AML-193 (cell line): ENCODE measurements at places on chromosomes 11 and 22.

DNA sequence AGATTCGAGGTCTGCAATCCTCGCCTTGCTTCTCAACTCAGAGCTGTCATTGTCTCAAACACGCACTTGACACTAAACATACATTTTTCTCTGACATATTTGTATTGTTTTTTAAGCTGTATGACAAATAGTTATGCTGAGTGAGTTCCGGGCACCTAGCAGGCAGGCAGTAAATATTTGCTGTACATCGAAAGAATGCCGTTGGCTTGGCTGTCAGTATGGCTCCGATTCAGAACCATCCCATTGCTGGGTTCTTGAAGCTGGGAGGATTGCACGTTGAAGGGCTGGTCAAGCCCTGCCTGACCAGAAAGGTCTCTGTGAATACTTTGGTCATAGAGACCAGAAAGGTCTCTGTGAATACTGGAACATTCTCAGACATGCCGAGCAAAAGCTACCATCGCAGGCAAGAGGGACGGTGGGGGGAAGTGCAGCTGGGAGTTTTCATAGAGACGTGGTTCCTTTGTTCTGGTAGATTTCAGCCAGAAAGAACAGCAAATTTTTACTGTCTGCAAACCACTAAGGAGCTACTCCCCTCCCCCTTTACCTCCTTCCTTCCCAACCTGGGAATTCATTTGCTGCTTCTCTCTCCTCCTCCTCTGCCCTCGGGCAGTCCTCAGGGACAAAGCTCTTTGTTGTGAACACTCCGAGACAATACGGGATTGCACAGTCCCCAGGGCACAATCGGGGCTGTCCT lies 202.2 kb upstream of the SORL1-AS1 start:
- DNase-seq = no peak

DNA sequence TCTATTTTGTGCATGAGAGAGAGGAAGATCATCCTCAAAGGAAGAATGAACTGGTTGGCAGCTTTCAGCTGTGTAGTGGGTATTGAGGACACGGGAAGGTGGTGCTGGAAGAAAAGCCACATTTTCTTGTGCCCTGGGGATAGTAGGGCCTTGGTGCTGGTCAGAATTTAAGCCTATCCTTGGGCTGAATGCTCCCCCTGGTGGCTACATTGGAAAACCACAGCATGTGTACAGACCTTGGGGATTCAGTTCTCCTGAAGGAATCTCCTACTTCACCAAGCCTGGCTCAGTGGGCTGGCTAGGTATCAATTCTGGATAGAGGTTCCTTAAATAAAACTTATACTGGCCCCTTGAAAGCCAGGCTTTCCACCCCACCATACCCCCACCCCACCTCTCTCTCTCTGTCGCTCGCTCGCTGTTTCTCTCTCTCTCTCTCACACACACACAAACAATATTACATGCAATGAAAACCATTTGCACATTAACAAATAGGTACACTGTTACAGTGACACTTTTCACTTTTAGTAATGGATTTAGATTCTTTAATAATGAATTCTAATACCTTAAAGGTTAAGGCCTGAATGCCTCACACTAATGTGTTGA lies 2.8 kb upstream of the OR51M1 start:
- DNase-seq = peak; percentile 32

DNA sequence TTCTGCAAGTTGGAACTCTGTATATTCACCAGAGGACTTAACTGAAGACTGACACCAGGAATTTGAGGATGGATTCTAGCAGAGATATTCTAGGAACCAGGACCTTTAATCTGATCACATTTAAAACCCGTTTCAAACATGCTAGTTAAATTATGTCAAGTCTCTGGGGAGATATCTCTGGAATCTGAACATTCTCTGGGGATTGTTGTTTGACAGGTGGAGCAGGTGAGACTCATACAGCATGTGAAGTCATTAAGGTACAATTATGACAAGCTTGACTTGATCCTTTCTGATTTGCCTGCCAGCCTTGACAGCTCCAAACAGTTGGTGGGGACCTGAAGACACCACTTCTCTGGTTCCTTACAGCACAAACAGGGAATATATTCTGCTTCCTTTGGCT lies 100.3 kb downstream of the FAT3 start:
- no peak for DNase-seq

- no peak for DNase-seq
Measured at GRCh38 chr11:95674657-95675358, 114.8 kb downstream of the FAM76B start.

DNA sequence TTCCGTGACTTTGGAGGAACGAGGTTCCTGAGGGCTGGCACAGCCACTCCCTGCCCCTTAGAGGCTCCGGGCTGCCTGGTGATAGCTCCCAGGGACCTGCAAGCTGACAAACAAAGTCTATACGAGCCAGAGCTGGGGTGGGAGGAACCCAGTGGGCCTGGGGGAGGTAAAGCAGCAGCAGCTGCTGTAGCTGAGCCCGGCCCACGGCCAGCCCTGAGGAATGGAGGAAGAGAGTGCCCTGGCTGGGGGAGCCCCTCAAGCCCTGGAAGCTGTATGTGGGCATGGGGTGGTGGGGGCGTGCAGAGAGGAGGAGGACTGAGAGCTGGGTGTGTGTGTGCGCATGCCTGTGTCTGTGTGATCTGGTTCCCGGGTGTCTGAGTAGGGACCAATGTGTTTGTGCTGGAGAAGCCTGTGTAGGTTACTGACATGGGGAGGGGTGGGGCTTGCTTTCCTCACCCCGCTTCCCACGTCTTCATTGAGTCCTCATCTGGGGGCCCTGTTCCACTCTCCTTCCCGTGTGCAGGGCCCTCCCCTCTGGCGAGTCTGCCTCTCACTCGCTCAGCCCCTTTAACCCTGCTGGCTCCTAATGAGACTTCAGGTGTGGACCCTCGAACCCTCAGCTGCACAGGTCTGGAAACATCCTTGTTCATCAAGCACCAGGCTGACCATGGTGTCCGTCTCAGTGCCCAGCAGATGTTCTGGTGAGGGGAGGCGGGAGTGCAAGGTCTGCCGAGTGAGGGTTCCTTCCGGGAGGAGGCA lies 10.8 kb downstream of the ST3GAL4 start:
- DNase-seq = no peak

DNA sequence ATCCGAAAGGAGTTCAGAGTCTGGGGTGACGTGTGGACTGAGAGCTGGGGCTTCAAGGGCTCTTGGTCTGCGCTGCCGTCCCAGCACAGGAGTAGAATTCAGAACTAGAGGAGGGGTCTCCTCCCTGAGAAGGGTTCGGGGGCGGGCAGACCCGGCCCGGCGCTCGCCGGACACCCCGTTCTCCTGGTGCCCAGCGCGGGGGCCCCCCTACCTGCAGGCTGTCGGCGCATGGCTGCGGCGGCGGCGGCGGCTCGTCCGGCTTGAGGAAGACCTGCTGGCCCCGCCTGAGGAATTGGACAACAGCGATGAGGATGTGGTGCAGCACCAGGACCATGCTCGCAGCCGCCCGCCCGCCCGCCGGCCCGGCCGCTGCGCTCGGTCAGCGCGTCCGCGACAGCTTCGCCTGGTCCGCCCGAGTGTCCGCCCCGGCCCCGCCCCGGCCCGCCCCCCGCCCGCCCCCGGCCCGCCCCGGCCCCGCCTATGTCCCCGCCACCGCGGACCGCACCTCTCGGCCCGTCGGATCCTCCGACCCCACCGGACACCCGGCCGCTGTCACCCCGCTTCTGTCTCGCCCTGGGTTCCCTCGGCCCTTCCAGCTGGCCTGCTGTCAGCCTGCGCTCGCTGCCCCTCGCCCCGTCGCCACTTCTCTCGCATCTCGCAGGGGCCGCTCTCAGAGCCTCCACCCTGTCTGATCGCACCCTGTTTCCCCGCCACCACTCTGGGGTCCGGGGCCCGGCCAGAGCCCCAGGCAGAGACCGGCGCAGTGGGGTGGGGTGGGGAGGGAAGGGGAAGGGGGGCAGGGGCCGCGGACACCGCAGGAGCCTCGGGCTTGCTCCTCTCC lies 32.0 kb downstream of the PDE2A start:
- no peak for DNase-seq

DNA sequence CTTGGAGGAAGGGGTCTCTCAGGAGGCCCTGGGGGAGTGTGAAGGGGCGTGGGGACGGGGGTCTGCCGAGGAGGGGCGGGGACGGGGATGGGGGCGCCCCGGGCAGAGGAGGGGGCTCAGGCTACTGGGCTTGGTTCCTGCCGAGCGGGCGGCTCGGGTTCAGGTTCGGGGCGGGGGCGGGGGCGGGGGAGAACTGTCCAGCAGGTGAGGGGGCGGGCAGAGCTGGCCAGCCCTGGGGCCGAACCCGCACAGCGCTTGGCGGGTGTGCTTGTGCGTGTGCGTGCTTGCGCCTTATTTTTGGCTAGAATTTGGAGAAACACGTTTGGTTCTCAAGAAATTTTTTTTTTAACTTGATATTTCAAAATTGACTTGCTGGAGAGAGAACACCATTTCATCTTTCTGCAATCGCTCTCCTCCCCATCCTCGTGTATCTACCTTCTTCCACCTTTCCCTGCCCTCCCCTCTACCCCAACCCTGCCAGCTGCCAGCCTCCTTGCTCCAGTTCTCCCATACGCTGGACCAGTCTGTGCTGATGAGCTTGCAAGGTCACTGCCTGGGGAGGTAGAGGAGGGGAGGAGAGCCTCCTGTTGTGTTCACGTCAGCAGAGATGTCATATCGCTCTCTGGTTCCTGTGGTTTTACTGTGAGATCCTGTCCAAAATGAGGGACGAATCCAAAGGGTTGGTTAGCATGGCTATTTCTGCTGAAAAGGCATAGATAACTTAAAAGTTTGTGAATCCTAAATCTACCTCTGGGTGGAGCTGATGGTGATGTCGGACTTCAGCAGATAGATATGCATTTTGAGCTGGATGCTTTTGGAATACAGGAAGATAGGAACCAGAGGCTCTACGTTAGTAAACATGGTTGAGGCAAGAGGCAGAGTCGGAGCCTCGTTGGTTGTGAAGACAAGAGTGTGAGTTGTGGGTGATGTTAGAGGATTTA lies 668 bp downstream of the MADD start:
- peak; percentile 23 for DNase-seq

DNA sequence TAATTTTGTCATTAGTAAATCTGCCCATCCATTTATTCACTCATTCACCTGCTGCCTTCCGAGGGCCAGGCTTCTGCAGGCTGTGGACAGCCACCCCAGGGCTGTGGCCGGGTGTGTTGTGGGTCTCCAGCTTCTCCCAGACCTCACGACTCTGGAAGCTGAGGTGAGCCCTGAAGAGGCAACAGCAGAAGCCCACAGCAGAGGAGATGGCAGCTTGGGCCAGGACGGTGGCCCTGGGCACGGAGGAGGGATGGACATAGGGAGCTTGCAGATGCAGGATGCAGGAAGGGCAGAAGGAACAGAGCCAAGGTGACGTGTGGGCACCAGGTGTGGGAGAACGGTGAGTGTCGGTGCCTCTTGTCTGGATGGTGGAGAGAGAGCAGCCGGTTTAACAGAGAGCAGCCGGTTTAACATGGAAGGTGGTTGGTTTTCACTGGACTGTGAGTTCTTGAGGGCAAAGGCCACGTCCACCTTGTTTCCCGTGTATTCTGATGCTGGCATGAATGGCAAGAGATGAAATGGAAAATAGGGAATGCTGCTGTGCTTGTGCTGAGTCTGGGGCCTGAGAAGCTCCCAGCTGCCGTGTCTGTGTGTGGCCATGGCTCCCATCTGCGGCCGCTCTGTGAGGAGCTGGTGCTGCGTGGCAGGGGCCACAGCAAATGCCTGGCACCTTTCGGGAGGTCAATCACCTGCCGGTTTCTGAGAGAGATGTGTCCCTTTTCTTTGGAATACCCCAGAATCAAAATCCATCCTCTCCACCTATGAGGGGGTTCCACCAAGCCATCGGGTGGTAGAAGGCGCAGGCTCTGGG lies 669.9 kb downstream of the BRD1 start:
- no peak for DNase-seq

- DNase-seq = no peak
Measured at GRCh38 chr11:101862391-101863233, 52.2 kb upstream of the CEP126 start.

GRCh38 chr11:58786693-58787092 lies 55.0 kb upstream of the GLYAT start:
- DNase-seq = no peak

DNA sequence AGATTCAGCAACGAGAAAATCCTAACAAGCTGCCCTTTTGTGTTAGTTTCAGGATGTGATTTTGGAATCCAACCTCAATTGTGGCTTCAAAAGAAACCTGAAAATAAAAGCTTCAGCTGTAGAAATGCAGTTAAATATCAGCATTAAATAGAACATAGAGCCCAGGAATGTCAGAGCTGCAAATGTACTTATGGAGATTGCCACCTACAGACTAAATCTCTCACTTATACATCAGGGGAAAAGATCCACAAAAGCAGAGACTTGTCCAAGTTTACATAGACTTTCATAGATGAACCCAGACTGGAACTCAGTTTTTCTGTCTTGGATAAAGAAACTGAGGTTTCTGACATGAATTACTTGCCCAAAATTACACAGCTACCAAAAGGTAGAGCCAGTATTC lies 446.6 kb downstream of the DLG2 start:
- no peak for DNase-seq

- DNase-seq = no peak
Measured at GRCh38 chr11:83682611-83682973, 396.4 kb upstream of the CCDC90B start.

GRCh38 chr11:67027943-67028542 lies 5.1 kb downstream of the SYT12 start:
- DNase-seq = no peak

- no peak for DNase-seq
Measured at GRCh38 chr11:34904421-34904955, 11.7 kb downstream of the APIP start.

DNA sequence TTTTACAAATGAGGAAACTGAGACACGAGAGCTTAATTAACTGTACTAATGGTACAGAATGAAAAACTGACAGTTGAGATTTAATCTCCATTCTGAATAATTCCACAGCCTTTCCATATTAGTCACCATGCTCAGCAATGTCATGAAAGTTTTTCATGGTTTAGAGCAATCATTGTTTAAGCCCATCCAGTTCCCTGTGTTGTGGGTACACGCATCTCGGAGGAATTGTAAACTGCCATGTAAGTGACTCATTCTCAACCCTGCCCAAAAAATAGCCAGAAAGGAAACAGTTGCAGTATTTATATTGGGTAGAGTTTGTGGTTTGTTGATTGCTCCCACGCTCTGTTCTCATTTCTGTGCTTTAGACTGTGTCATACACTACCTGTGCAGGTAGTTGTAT lies 1790.8 kb downstream of the LRRC4C start:
- DNase-seq = no peak

- no peak for DNase-seq
Measured at GRCh38 chr11:75534259-75535069, 8.7 kb upstream of the GDPD5 start.

- no peak for DNase-seq
Measured at GRCh38 chr11:126695293-126695692, 305.3 kb downstream of the KIRREL3 start.

- no peak for DNase-seq
Measured at GRCh38 chr11:8222820-8223512, 40.7 kb downstream of the LMO1 start.

- DNase-seq = no peak
Measured at GRCh38 chr11:115084231-115084630, 405.9 kb downstream of the NXPE2 start.

- no peak for DNase-seq
Measured at GRCh38 chr22:37862570-37863325, 13.5 kb downstream of the EIF3L start.

- no peak for DNase-seq
Measured at GRCh38 chr11:72598906-72599305, 75.3 kb downstream of the PDE2A start.
